ENCODE measurements at places on chromosomes 13 and 19. TPM values are rescaled to one million over a fixed set of nuclear protein-coding genes. Genes with fewer than 3 reads are reported as not detected.
A peak's percentile ranks its signal among the peaks of the same experiment; 100 is the strongest.

- ATAC-seq, result no peak
Measured at GRCh38 chr19:10725415-10725814, 7.5 kb downstream of the DNM2 start.

- no peak for ATAC-seq
Measured at GRCh38 chr13:69946511-69946910, 161.1 kb upstream of the ATXN8OS start.

DNA sequence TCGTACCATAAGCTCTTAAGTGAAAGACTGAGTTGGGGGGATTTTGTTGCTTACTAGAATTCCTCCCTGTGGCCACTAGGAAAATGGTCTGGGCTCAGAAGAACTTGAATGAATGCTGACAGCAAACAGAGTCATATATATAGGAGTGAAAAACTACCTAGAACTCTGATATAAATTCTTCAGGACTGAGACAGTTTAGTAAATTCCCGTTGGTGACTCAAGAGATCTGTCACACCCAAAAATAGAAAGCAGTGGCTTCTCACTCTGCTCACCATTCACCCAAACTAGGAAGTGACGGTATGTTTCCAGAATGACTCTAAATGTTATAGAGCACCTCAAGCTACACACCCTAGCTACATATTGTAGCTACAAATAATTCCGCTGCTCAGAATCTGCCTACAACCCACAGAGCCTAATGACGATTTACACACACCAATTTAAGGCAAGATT is 116.2 kb downstream of the TBC1D4 start:
- ATAC-seq, result peak; percentile 96

GRCh38 chr19:52959613-52960295 is 2.9 kb downstream of the ZNF816 start:
- no peak for ATAC-seq

- no peak for ATAC-seq
Measured at GRCh38 chr13:112859817-112860190, 109.2 kb upstream of the MCF2L start.

DNA sequence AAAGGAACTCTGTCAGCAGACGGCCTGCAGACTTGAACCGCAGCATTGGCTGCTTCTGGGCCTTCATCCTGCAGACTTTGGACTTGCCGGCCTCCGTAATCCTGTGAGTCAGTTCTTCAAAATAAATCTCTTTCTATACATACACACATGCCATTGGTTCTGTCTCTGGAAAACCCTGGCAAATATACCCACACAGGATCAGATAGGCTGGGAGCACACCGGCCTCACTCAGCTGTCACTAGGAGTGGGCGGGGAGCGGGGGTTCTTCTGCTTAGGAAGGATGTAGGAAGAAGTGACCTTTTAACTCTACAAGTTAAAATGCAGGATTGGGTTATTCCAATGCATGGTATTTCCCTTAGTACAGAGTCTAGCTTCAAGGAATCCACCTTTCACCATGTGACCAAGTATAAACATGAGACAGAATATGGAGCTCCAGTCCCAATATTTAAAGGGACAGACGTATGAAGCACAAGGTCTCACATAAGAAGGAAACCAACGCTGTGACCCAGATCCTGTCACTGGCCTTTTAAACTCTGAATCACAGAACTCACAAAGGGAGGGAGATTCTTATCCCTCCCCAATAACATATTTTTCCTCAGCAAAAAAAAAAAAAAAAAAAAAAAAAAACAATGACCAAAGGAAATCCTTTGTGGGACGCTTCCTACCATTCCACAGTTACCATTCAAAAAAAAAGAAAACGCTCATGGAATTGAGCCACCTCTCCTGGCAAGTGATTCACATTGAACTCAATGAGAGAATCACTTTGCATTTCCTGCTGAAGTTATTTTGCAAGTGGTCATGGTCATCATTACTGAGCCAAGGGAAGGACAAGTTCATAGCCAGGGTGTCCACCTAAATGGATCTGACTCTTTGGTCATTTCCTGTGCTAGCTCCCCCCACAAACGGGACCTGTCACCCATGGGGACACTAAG is 352.9 kb downstream of the FOXO1 start:
- ATAC-seq, result no peak

DNA sequence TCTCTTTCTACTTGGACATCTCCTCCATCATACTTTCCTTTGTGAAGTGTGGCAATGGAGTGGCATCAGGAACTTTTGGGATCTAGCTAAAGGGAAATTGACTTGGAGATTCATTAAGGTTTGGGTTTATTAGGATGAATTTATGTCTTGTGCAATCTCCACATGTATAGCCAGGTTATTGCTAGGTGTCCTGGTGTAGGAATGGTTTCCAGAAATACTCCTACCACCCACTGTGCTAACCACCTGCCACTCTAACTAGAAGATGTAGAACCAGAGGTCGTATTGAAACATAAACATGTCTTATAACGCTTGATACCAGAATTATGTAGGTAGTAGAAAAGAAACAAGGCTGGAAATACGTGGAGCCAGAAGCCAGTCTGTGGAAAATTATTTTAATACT is 38.1 kb upstream of the MED4 start:
- no peak for ATAC-seq

GRCh38 chr13:110186231-110186855 is 120.6 kb downstream of the COL4A1 start:
- no peak for ATAC-seq

Gene S1PR2
- 7.9 TPM for total RNA-seq

Gene TMEM255B
- total RNA-seq, result 2.0 TPM

Gene ZNF154
- total RNA-seq, result 0.35 TPM

Gene POGLUT2
- total RNA-seq, result 2.1 TPM

Gene PSG5
- not detected for total RNA-seq
